Activated T-helper 2 cell treated with anti-CD3 and anti-CD28 coated beads, Interferon-gamma antibody, Interleukin-2, Interleukin-4, amounts not matched to agents 10 μg/mL and 5 μg/mL and 100 μg/mL, durations not matched to agents 14 hours and 24 hours and 36 hours (primary cell): ENCODE measurements at places on chromosomes 12 and 14. TPM values are rescaled to one million over a fixed set of nuclear protein-coding genes. Genes with fewer than 3 reads are reported as not detected.

The GPR132 gene
- total RNA-seq: 27.1 and 29.8 TPM in 2 replicates

The TAS2R42 gene
- not detected in 2 replicates for total RNA-seq

The TTC9 gene
- 6.1 and 6.6 TPM in 2 replicates for total RNA-seq

The SLCO1B1 gene
- total RNA-seq: not detected in 2 replicates

The SRRM4 gene
- total RNA-seq: not detected in 2 replicates

The ASCL1 gene
- total RNA-seq: not detected in 2 replicates

The NKX2-1 gene
- total RNA-seq: not detected in 2 replicates

The CEP170B gene
- 8.5 TPM in 2 replicates for total RNA-seq

The KLHL33 gene
- total RNA-seq: 0.07 TPM in 1 of 2 replicates, not detected in the other

The AMHR2 gene
- not detected in 2 replicates for total RNA-seq

The CYP27B1 gene
- 11.3 and 13.0 TPM in 2 replicates for total RNA-seq

The ALG10 gene
- 18.7 and 20.4 TPM in 2 replicates for total RNA-seq

GRCh38 chr12:101969-102878, 35.7 kb downstream of the IQSEC3 start:
- DNase-seq: no peak

DNA sequence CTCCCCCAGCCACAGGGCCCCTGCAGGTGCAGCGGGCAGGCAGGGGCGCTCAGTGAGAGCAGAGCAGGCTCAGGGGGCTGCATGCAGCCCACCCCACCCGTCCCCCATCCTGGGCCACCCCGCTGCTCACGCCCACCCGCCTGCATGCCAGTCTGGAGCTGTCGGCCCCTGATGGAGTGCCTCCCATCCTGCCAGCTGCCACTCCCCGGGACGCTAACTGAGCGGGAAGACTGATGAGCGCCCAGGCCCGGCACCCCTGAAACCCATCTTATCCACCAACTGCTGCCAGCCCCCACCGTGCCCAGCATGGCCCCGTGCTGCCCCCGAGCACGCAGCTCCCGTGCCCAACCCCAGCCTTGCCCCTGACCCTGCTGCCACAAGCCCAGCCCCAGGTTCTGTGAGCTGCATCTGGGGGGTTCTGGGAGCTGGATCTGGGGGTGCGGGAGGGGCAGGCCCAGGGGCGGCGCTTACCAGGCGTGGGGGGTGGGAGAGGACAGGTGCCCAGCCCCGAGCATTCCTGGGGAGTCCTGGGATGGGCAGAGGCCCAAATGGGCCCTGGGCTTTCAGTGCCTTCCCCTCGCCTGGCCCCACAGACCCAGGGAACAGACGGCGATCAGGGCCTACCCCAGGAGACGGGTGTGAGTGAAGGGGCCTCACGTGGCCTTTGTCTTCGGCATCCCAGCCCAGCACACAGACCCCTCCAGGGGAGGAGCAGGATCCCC, 13.3 kb downstream of the AKT1 start:
- no peak for DNase-seq

DNA sequence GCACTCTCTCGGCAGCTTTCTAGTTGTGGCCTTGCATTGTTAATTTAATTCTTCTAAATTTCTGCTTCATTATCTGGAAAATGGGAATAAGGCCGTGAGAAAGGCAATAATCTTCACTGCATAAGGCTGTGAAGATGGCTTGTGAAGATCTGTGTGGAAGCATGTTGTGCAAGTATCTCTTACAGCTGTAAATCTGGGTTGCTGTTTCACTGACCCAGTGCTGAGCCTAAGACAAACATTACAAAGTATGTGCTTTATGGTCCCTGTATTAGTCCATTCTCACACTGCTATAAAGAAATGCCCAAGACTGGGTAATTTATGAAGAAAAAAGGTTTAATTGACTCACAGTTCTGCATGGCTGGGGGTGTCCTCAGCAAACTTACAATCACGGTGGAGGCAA, 101.0 kb upstream of the PTPRR start:
- no peak for DNase-seq

DNA sequence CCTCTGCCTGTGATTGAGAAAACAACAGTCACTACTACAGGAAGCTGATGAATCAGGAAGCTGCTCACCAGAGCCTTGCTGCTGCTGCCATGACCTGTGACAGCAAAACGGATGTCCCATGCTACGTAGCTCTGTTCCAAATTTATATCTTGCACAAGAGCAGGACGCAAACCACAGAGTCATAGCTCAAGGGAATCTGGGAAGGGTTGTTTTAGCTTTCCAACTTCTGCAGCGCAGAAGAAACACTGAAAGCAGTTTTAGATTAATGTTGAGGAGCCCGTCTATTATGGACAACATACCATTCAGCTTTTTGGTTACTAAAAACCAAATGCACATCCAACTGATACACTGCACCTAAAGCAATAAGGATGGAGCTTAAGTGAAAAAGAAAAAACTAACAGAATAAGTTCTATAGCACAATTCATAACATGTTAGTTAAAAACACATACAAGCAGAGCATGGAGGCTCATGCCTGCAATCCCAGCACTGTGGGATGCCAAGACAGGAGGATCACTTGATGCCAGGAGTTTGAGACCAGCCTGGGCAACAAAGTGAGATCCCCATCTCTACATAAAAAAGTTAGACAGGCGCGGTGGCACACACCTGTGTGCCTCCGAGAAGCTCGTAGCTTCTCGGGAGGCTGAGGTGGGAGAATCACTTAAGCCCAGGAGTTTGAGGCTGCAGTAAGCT, 1.7 kb upstream of the ANKRD33 start:
- peak; percentile 34 for DNase-seq

DNA sequence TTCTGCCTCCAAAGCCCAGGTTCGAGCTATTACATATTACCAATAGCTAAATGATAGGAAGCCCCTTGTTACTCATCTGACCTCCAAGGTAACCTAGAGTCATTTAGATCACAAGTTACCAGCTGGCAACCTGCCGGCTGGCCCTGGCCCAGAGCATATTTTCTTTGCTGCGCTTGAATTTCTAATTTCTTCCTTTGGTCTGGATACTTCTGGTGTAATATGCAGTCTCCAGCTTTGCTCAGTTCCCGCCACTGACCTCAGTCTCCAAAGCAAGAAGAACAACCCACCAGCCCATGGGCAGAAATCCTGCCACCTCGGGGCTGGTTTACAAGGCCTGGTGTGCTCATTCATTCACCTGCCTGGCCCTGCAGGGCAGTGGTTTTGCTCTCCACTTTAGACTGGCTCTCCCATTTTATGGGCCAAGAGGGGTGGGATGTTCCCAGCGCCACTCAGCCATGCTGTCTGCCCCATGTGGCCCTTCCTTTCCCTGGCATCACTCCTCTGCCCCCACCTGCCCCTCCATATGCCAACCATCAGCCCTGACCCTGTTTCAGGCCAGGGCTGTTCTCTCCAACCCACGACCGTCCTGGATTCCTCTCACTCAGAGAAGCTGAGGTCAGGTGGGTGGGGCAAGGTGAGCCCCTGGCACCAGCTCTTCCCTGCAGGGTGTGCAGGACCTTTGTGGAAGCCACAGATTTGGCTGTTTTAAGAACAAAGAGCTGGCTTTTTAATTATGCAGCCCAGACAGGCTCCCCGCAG, 76.0 kb downstream of the PRIMA1 start:
- no peak for DNase-seq

DNA sequence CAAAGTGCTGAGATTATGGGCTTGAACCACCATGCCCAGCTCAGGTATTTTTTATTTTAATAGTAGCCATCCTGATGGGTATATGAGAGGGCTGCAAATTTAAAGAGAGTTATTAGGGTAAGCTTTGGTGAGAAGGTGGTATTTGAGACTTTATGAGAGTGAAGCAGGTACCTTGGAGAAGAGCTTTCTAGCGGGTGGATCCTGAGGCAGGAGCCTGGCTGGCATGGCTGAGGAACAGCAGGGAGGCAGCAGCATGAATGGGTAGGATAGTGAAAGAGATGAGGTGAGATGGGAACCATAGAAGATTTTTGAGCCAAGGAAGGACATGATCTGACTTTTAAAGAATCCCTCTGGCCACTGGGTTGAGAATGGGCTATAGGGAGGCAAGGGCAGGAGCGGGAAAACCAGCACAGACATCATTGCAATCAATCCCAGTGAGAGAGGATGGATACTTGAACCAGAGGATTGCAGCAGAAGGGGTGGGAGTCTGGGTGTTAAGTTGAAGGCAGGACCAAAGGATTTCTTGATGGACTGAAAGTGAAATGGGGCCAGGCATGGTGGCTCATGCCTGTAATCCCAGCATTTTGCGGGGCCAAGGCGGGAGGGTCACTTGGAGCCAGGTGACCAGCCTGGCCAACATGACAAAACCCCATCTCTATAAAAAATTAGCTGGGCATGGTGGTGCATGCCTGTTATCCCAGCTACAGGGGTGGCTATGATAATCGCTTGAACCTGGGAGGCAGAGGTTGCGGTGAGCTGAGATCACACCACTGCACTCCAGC, 5.7 kb downstream of the SVOP start:
- DNase-seq: no peak

GRCh38 chr12:51482929-51483697, 58.5 kb downstream of the SLC4A8 start:
- peak; percentile 31 for DNase-seq

- no peak for DNase-seq
Measured at GRCh38 chr14:94601884-94602391, 10.3 kb upstream of the SERPINA3 start.

GRCh38 chr12:89349814-89350213, 2.5 kb downstream of the DUSP6 start:
- DNase-seq: no peak

GRCh38 chr12:105423921-105424320, 93.4 kb downstream of the C12orf75 start:
- no peak for DNase-seq

- no peak for DNase-seq
Measured at GRCh38 chr14:103118018-103118662, 5.1 kb upstream of the TNFAIP2 start.

DNA sequence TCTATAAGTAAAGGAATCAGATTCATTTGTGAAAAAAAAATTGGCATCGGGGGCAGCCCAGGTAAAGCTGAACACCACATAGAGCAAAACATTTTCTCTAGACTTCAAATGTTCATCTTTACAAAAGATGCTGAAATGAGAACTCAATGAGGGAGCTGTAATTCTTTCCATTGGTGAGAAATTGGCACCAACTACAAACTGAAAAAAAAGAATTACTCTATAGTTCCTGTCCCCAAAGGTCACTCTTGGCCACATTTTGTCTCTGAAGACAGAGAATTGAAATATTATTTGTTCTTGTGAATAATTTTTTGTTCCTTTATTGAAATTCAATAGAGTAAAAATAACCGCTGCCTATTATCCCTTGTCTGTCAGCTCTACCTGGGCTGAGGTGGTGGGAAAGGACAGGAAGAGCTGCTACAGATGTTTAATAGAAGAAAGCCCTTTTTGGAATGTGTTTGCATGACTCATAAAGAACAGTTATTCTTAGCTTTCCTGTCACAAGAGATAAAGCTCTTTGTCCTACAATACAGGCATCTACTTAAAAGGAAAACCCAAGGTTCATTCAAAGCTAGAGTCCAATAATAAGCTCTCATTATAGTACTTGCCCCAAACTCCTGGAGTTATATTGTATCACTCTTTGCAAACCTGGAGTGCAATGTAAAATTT, 380.1 kb upstream of the KITLG start:
- no peak for DNase-seq

DNA sequence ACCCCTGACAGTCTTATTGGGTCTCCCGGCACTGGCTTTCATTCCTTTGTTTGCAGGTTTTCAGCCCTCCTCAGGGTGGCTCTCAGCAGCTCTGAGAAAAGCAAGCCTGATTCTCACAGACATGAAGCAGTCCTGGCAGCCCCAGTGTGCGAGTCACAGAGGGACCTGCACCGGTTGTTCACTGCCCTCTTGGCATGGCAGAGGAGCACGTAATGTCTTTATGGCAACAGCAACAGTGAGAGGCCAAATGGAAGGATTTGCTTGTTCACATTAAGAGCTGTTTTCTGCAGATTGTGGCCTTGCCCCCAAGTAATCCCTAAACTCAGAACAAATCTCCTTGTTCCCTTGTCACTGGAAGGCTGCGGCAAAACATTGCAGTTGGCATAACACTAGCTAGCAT, 3.4 kb downstream of the KCNA5 start:
- DNase-seq: no peak

GRCh38 chr14:51668870-51669269, 17.2 kb downstream of the FRMD6 start:
- DNase-seq: no peak

- no peak for DNase-seq
Measured at GRCh38 chr12:100798286-100799160, 3.9 kb downstream of the ANO4 start.

GRCh38 chr14:53152184-53152886, 788 bp downstream of the DDHD1 start:
- DNase-seq: peak; percentile 70

- DNase-seq: no peak
Measured at GRCh38 chr12:107818984-107819383, 44.5 kb downstream of the ASCL4 start.

GRCh38 chr12:98329589-98329988, 185.8 kb upstream of the TMPO start:
- no peak for DNase-seq

DNA sequence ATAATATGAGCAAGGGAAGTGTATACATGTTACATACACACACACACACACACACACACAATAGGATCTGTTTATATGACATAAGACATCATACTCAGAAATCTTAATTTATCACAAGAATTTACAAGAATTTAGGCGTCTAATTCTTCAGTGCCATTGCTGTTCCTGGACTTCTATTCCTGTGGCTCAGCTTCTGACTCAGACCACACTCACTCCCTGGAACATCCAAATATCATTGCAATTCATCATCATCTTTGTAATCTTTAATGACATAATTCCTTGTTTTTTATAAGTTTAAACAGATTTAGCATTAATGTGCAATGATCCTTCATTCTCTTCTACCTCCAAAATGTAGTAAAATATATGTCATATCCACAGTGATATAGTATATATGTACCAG, 544.2 kb downstream of the FOXG1 start:
- DNase-seq: no peak

DNA sequence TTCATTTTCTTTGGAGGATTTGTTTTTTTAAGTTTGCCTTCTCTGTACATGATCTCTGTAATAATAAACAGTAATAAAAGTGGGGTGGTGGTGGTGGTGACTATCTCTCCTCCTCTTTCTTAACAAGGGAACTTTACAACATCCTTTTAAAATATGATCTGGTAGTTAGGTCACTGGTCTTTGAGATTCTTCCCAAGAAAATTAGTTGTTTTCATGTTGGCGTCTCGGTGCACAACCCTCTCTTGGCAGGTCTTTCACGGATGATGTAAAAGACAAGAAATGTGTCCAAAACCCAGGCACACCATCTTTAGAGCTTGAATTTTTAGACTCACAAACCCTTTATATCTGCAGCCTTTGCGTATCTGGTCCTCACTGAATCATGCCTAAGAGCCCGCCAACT, 488.5 kb upstream of the TBX3 start:
- DNase-seq: no peak

DNA sequence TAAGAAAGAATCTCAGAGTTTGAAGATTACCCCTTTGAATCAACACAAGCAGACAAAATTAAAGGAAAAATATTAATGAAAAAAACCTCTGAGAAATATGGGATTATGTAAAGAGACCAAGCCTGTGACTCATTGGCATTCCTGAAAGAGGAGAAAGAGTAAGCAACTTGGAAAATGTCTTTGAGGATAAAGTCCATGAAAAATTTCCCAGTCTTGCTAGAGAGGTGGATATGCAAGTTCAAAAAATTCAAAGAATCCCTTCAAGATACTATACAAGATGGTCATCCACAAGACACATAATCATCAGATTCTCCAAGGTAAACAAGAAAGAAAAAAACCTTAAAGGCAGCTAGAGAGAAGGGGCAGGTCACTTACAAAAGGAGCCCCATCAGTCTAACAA, 13.3 kb downstream of the SLCO1B1 start:
- DNase-seq: no peak
